HT1080 (cell line): ENCODE measurements at places on chromosomes 13 and 19. TPM values are rescaled to one million over a fixed set of nuclear protein-coding genes. Genes with fewer than 3 reads are reported as not detected.

The ZNF836 gene
- total RNA-seq: 1.0 and 1.9 TPM in 2 replicates

The ZNF728 gene
- not detected in 2 replicates for total RNA-seq

The PEAK3 gene
- 0.03 and 0.35 TPM in 2 replicates for total RNA-seq

The ZFR2 gene
- not detected in 2 replicates for total RNA-seq

The SNRNP70 gene
- 265 and 348 TPM in 2 replicates for total RNA-seq

The C19orf12 gene
- 34.3 and 34.5 TPM in 2 replicates for total RNA-seq

DNA sequence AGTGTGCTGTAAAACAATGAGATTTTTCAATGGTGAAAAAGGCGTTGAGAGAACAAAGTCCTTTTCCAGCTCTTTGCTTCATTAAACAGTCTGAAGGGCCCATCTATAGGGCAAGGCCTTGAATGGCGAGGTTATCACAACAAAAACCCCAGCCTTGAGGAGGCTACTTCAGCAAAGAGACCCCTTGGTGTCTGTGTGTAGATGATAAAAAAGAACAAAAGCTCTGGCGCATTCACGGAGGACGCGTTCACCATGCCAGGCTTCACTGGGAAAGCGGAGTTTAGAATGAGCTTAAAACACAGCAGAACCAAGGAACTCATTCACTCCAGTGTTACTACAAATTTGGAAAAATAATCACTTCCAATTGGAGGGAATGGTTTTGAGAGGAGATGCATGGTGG, 530.0 kb upstream of the ARGLU1 start:
- no peak for DNase-seq

GRCh38 chr13:100159584-100159983, 70.7 kb downstream of the PCCA start:
- DNase-seq: no peak

DNA sequence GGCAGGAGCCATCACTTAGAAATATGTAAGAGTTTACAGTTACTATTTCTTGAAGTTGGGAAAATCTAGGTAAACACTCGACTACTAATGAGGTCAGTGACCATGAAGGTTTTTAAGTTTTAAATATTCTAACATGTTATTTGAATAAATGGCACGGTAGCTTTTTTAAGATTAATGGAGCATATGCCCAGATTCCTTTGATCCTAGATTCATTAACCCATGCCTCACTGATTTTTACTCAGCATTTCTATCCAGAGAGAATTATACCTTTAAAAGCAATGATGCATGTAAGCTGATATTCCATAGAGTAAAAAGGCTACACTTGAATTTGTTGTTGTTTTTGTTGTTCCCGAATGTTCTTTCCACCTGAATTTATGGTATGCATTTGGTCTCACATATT, 541.4 kb downstream of the DACH1 start:
- DNase-seq: no peak

DNA sequence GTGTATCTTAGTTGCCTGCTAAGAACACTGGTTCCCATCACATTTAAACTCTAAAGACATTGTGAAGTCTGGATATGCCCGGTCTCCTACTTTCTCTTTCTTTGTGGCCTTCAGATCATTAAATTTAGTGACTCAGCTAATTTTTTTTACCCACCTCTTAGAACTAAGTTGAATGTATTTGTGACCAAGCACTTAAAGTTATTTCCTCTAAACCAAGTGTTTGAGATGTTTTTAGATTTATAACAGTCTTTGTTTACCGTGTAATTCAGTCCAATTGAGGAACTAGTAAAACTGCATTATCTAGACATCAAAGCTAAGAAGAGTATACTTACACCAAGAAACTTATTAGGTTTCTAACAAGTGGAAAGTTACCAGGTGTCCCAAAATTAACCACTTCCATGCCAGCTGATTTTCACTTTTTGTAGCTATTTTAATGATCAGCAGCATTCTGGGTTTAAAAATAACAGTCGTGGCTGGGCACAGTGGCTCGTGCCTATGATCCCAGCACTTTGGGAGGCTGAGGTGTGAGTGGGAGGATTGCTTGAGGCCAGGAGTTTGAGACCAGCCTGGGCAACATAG, 53.1 kb downstream of the ARHGAP35 start:
- peak; percentile 38 for DNase-seq

DNA sequence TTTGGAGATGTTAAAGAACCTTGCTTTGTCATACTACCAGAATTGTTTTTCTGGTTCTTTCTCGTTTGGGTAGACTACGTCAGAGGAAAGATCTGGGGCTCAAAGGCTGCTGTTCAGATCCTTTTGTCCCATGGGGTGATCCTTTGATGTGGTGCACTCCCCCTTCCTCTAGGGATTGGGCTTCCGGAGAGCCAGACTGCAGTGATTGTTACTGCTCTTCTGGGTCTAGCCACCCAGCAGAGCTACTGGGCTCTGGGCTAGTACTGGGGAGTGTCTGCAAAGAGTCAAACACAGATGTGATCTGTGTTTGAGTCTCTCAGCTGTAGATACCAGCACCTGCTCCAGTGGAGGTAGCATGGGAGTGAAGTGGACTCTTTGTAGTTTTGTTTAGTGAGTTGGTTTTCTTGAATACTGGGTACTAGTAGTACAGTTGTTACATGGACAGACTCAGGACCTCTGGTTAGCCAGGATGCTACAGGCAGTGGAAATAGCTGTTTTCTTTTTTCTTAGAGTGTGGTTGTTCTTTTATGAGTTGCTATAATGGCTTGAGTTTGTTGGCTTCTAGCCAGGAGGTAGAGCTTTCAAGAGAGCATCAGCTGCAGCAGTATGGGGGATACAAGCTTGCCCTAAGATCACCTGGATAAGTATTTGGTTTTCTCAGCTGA, 34.4 kb downstream of the DNAJC15 start:
- peak; percentile 90 for DNase-seq

DNA sequence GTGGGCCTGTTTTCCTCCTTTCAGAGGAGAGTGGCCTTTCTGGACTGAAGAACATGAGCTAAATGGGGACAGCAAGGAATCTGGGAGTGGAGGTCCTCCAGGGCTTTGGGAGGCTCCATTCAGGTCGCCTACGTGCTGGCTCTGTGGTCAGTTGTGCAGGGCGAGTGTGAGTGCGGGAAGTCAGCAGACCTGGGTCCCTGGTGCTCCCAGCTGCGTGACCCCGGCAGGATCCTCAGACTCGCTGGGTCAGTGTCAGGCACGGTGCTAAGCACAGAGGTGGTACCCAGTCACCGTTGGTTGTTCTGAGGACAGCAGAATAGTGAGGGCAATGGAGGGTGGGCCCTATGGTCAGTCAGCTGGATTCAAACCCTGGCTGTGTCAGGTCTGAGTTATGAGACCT, 85.8 kb downstream of the SIPA1L3 start:
- no peak for DNase-seq

- no peak for DNase-seq
Observed at GRCh38 chr13:46569456-46569855, 16.5 kb downstream of the LRCH1 start.

DNA sequence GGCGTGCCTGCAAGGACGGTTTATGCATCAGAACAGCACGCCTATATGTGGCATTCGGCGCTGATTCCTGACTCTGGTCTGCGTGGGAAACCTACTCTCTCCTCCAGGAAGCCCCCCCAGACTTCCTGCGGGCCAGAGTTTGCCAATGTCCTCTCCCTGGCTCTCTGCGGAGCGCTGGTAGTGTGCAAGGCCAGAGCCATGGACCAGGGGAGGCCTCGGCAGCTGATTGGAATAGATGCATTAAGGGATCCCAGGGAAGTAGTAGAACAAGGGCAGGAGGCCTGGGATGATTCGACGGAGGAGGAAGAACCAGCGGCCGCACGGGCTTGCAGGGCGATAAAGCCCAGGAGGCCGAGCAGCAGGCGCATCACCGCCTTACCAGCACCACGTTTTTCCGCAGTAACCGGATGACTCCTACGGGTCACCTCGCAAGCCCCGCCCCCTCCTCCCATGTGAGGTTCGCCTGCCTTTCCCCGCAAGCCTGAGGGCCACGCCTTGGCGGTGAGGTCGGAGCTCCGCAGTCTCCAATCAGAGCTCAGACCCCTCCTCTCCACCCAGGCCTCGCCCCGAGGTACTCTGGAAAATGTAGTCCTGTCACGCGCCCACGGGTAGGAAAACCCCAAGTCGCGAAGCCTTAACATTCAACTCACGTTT, 5.0 kb downstream of the CLEC11A start:
- no peak for DNase-seq

DNA sequence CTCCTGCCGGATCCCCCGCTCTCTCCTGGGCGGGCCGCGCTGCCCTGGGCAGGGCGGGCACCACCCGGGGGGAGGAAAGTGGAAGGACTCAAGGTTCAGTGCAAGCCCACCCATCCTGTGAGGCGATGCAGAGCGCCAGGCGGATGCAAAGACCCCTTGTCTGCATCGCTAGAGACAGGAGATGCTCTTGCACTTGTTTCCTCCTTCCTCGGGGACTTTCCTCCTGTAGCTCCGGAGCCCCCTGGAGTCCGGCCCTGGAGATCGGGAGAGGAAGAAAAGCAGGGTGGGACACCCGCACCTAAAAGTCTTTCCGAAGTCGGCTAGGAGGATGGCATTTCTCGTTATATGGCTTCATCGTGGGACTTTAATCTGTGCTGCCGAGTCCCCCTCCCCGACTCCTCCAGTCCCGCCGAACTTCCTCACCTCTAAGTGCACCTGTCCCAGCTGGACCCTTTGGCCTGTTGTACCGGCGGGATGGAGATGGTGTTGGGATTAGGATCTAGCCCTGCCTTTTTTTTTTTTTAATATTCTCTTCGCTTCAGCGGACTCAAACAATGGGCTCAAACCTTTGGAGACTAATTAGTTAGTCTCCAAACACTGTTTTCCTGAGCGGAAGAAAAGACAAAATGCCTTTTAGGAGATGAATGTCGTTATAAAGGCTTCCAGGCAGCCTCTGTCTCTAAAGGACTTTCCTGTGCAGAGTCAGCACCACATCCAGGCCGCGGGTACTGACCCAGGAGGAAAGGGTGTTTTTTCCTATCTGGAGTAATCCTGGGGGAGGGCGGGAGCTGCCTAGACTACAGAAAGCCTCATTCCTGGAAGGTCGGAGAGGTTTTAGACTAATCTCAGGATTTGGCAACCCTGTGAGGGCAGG, 725 bp downstream of the FAM124A start:
- peak; percentile 15 for DNase-seq
